ENCODE measurements at places on chromosomes 12 and 14. TPM values are rescaled to one million over a fixed set of nuclear protein-coding genes. Genes with fewer than 3 reads are reported as not detected.

GRCh38 chr12:30725739-30726138 lies 29.0 kb downstream of the CAPRIN2 start:
- DNase-seq, result peak; percentile 7

The IGF1 gene
- 10.0 TPM for total RNA-seq

DNA sequence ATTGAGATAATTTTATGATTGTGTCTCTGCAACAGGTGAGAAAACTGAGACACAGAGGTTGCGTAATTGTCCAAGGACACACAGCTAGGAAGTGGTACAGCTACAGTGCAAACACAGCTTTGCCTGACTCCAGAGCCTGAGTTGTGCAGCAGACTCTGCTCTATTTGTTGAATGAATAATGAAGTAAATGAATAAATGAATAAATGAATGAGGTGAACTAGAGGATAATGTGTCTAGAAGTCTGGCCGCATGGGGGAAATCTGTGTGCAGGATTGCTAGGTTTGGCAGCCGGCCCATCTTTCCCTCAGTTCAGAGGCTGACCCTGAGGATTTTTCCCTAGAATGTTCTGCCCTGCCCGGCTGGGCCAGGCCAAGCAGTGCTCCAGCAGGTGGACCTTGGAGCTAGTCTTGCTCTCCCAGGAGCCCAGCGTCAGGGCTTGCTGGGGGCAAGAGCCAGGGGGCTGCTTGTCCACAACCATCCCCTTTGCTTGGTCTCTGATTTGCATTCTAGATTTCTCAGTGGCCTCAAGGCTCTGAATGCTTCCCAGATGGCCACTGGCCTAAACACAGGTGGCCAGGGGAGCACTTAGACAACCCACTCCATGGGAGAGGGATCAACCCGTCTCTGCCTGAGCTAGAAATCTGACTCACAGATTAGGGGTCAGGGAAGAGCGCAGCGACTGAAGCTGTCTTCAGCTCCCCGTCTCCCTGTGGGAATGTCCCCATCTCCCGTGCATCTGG lies 225.2 kb downstream of the C12orf75 start:
- peak; percentile 23 for DNase-seq

GRCh38 chr12:111605911-111606766 lies 7.0 kb upstream of the ATXN2 start:
- no peak for DNase-seq

The TMEM30B gene
- total RNA-seq, result 15.8 TPM

- peak; percentile 33 for DNase-seq
Observed at GRCh38 chr12:52389313-52390207, 4.1 kb upstream of the KRT84 start.

DNA sequence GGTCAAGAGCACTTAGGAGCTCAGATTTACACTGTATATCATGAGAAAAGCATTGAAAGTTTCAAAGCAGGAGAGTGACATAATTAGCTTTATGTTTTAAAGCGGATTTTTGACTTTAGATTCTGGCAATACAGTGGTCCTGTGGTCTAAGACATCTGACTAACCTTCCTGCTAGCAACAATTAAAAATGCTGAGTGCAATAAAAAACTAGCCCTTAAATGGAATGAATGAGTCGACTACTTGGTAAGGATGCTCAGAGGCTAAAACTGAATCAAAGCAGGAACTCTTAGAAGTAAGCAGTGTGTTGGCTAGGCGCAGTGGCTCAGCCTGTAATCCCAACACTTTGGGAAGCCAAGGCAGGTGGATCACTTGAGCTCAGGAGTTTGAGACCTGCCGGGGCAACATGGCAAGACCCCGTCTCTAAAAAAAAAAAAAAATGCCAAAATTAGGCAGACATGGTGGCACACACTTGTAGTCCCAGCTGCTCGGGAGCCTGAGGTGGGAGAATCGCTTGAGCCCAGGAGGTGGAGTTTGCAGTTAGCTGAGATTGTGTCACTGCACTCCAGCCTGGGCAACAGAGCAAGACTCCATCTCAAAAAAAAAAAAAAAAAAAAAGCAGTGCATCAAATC lies 18.9 kb downstream of the BICD1 start:
- no peak for DNase-seq

DNA sequence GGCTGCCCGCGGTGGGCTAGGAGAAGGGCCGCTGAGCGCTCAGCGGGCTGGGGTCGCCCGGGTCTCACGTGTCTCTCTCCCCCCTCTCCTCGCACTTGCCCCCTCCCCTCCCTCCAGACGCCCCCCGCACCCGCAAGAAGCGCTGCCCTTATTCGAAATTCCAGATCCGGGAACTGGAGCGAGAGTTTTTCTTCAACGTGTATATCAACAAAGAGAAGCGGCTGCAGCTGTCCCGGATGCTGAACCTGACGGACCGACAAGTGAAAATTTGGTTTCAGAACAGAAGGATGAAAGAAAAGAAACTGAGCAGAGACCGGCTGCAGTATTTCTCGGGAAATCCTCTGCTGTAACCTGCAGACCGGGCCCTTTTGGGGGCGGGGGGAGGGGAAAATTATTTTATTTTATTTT lies 314 bp upstream of the HOTAIR start:
- no peak for DNase-seq

GRCh38 chr14:104505085-104506074 lies 74.2 kb upstream of the C14orf180 start:
- DNase-seq, result no peak

DNA sequence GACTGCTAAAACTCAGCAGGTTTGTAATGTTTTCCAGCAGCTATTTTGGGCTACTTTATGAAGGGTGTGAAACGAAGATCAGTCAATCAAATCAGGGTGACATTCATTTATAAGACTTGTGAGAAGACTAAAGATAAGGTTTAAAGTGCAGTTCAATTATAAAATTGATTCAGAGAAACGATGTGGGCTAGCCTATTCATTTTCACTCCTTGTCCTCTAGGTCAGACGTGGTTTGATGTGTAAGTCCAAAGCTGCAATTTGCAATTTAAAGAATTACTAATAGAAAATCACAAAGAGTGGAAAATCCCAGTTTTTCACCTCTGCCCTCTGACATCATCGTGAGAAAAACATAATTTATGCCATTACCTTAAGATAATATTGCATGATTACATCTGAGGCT lies 243.5 kb upstream of the NOVA1 start:
- DNase-seq, result peak; percentile 9

GRCh38 chr12:49689237-49689636 lies 18.0 kb downstream of the FMNL3 start:
- no peak for DNase-seq
